ENCODE measurements at places on chromosomes 2 and 18.

DNA sequence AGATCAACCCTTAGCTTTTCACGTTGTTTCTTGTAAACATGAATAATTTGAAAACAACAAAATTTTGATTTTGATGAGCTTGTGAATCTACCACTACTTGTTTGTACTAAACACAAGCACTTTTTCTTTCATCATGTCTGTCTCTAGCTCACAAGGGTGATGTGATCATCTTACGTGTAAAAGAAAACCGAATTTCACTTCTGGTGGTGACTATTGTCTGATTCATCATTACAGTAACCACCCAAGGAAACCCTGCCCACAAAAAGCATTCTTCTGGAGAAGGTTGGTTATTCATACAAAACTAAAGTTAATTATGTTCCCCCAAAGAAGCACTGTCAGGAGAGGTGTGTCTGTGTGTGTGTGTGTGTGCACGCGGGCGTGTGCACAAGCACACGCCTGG lies 285.4 kb downstream of the ZNF516 start:
- no peak for DNase-seq

DNA sequence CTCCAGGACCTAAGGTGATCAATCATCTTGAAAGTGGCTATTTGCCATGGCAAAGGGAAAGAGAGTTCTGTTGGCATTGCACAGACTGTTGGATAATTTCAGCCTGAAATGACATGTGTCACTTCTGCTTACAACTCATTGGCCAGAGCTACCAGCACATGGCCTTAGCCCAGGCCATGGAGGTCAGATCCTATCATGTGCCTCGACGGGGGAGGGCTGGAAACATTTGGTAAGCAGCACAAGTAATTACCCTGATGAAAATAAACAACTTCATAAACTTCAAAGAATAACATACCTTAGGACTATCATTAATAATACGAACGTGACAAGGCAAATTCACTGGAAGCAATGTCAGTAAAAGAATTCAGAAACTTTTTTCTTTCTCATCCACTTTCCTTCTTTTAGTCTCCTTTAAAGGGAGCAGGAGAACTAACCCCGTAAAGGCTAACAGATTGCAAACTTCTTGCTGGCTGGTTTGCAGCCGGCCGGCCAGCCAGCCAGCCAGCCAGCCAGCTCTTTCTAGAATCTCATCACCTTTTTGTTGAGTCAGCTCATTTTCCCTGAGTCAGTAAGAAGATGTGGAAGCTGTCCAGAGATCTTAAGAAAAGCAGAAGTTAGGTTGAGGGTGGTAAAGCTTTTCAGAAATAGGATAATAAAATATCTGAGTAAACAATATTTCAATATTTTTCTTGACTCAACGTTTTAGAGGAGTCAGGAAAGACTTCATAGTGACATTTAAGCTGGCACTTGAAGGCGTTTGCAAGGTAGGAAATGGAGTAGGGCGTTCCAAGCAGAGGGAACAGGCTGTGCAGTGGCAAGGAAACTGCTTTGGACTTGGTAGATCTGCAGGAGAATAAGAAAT lies 31.9 kb downstream of the CNRIP1 start:
- no peak for DNase-seq

DNA sequence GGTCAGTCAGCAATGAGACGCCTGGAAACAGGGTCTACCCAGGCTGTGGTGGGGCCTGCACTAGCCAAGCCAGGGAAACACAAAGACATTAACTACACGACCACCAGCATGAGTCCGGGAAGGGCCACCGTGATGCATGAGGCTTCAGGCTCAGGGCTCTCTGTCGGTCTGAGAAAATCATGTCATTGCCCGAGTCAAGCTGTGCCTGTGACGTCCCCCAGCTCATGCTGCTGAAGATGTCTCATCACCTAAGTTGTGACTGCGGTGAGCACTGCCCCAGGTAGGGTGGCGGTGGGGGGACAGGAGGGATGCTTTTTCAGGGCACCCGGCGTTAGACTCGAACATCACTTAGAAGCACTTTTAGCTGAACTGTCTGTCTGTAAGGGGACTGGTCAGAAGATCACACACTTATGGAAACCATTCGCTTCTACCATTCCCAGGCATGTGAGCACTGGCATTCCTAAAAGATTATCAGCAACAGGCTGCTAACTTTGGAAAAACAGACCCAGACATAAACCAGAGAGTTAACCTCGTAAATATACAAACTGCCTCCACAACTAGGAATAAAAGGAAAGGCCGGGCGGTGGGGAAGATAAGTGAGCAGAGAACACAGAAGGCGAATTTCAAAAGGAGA lies 234.5 kb downstream of the HDAC4 start:
- DNase-seq, result no peak

DNA sequence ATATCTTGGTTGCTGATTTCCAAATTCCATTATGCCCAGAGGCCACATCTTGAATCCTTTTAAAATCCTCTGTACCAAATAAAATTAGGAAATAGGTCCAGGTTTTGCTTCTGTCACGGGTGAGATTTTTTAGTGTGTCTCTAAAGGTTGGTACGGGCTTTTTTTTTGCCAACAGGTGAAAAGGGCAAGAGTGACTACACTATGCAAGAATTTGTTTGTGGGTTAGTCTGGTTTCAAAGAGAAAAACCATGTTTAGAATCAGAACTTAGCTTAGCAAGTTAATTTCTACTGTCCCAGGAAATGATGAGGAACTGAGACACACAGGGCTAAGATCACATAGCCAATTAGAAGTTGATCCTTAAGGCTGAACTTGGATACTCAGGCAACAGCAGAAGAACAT lies 41.7 kb downstream of the POLR1A start:
- no peak for DNase-seq

DNA sequence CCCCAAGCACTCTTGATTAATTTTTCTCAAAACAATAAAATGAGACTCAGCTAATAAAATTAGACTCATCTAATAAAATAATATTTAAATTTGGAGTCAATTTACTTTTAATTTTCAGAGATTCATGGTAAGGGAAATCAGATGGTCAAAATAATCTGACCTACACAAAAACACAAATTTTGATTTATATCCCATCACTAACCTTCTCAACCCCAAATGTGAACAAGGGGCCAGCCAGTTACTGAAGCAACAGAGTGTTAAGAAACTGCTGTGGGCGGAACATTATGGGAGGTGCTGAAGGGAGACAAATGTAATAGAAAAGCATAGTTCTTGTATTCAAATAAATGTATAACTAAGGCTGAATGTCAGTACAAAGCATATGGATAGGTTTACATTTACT lies 28.5 kb upstream of the PPP3R1 start:
- no peak for DNase-seq

DNA sequence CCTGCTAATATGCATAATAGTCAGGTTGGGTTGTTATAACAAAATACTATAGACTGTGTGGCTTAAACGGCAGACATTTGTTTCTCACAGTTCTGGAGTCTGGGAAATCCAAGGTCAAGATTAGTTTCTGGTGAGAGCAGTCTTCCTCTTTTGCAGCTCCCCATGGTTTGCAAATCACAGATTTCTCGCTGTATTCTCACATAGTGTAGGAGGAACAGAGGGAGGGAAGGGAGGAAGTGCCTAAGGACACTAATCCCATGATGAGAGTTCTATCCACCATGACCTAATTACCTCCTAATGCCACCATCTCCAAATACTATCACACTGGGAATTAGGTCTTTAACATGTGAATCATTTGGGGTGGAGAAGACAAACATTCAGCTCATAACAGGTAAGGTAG lies 20.1 kb upstream of the PTH2R start:
- no peak for DNase-seq

- no peak for DNase-seq
Measured at GRCh38 chr2:138974651-138975050, 194.5 kb upstream of the NXPH2 start.

DNA sequence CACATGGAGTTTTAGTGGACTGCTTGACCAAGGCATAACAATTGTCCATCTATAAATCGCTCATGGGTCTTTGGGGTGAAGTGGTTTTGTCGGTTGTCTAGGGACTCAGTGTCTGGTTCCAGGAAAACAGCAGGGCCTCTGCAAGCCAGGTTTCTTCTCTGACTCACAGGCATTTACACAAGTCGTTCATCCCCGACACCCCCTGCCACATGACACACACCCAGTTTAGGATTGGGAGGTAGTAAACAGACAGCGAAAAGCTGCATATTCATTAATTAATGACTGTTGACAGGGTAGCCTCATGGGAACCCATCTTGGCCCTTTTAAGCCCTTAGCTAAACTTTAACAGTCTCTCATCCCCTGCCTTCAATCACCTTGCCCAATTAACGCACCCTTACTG lies 194.8 kb upstream of the ACVR2A start:
- no peak for DNase-seq

- DNase-seq, result no peak
Measured at GRCh38 chr2:205721057-205721449, 38.8 kb downstream of the NRP2 start.

GRCh38 chr2:61125123-61125710 lies 36.8 kb upstream of the C2orf74 start:
- no peak for DNase-seq

DNA sequence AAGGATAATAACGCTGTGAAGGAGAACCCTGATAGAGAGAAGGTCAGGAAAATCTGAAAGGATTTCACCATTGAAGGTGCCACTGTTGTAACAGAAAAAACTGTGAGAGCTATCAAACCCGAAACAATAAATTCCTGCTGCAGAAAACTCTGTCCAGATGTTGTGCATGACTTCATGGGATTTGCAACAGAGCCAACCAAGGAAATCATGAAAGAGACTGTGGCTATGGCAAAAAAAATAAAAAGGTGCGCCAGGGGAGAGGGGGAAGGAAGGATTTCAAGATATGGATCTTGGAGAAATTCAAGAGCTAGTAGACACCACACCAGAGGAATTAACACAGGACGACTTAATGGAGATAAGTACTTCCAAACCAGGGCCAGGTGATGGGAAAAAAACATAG lies 88.0 kb downstream of the LDLRAD4 start:
- no peak for DNase-seq

GRCh38 chr2:46836295-46837111 lies 79.1 kb downstream of the MCFD2 start:
- no peak for DNase-seq

- no peak for DNase-seq
Measured at GRCh38 chr2:218366621-218367414, 10.2 kb downstream of the CATIP start.

DNA sequence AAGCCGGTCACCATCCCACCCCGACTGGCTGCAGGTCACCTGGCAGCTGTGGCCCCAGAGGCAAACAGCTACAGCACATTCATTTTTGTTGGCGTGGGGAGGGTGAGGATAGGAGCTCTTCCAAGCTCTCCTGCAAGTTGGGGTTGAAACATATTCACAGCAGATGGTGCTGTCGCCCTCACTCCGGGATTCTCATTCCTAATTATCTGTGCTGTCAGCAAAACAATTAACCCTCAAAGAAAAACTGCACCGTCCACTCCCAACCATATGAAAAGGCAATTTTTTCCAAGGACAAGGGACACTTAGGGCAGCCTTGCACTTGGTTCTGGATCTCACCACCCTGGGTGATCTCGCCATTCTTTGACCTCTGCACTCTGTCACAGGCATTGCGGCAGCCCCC lies 68.6 kb downstream of the ZBTB7C start:
- no peak for DNase-seq

DNA sequence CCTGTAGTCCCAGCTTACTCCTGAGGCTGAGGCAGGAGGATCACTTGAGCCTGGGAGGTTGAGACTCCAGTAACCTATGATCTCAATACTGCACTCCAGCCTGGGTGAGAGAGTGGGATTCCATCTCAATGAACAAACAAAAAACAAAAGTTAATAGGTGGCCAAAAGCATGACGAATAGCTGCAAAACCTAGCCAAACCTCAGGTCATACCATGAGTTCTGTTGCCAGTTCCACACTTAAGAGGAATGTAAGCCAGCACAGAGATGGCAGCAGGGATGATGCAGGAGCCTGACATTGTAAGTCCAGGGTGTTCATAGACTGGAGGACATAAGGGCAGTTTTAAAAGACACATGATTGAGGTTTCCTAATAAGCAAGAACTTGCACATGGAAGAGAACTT lies 55.3 kb upstream of the RMDN2 start:
- no peak for DNase-seq

- no peak for DNase-seq
Measured at GRCh38 chr2:42092084-42092996, 44.5 kb downstream of the PKDCC start.

- no peak for DNase-seq
Measured at GRCh38 chr2:45712570-45712969, 61.1 kb downstream of the PRKCE start.

- no peak for DNase-seq
Measured at GRCh38 chr2:11417946-11418585, 47.9 kb downstream of the E2F6 start.

- DNase-seq, result no peak
Measured at GRCh38 chr2:33436083-33436482, 40.4 kb upstream of the RASGRP3 start.

DNA sequence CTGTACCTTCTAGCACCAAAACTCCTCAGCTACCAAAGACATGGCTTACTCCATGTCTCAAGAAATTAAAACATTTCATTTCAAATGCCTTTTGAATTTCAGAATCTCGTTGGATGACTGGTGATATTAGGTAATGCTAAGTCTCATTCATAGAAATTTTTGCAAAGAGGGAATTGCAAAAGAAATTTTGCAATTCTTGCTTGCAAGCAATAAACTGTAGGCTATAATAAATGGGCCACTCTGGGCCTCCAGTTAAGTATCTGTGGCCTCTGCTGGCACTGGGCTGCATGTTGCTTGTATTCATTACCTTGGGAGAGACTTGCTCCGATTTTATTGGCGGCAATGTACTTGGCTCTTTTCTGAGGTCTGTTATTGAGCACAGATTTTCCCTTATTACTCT lies 2.8 kb upstream of the LCLAT1 start:
- no peak for DNase-seq

- no peak for DNase-seq
Measured at GRCh38 chr2:121237336-121237979, 47.5 kb downstream of the TFCP2L1 start.

DNA sequence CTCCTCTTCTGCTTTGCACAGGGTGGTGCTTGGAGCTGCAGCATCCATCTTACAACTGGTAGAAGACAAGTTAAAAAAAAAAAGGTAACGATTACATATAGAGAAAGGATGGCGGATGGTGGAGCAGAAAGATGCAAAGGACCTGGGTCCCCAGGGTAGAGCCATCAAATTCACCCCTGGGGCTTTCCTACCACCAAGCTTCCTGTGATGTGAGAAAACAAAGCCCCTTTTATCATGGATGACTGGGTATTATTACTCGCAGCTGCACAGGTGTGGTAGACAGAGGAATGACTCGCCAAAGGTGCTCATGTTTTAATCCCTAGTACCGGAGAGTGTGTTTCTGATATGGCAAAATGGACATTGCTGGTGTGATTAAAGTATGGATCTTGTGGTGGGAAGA lies 1.3 kb upstream of the ACOXL start:
- DNase-seq, result no peak
